Hindlimb muscle (tissue), 1 donor: ENCODE measurements at places on chromosomes 6 and 20. TPM values are rescaled to one million over a fixed set of nuclear protein-coding genes. Genes with fewer than 3 reads are reported as not detected.

- peak; percentile 87 for DNase-seq
Measured at GRCh38 chr6:53065266-53066076, at the start of gene FBXO9. Gene FBXO9, plus strand, starts transcription at chr6:53065404. Its CDS starts 386 bp downstream, at chr6:53065790.

DNA sequence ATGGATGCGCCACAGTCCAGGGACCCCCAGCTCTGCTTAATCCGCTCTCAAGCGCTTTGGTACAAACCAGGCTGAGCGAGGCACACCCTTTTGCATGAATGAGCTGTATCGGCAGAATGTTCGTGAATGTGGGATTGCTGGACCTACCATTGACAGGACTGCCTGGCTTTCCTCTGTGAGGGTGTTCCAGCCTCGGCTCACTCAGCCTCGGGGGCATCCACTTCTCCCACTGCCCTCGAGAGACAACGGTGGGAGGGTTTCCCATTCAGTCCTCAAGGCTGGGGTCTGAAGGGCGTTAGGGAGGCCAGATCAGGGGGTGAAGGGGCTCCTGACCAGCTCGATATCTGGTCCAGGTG lies 17.4 kb downstream of the MDFI start:
- no peak for DNase-seq

GRCh38 chr6:53734473-53735299 lies 60.1 kb upstream of the LRRC1 start:
- DNase-seq: no peak

GRCh38 chr6:157187182-157188083 lies 135.9 kb downstream of the TMEM242 start:
- peak; percentile 55 for DNase-seq

DNA sequence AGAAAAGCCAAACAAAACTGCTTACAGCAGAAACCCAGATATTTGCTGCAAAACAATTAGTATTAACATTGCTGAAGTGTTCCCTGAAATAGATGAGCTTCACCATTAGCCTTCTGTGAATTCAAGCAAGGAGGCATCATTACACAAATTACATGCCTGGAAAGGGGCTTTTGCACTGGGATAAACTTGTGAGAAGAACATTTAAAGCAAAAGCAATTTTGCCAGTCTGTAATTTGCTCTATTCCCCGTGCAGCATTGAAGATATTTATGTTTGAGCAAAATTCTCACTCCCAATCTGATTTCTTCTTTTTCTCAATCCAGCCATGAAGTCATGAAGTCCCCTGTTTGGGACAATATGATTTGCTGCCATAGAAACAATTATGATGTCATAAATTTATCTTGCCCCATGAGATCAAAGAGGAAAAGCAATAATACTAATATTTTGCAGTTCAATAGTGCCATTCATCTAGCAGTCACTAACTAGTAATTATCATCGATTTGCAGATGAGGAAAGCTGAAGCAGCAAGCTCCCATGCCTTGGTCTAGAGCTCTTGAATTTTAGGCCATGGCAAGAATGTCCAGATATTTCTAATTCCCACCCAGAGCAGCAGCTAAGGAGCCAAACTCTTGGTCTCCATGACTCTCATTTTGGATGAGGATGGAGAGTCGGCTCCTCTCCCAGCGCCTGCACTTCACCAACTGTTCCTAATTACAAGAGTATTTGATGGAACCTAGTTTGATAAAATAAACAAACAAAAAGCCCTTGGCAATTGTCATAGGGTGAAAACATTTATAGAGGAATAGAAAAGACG lies 49.5 kb upstream of the CCN6 start:
- DNase-seq: peak; percentile 71

- no peak for DNase-seq
Measured at GRCh38 chr20:4697831-4698221, 23.9 kb upstream of the PRND start.

- DNase-seq: no peak
Measured at GRCh38 chr6:143513410-143513809, 1.9 kb upstream of the FUCA2 start.

DNA sequence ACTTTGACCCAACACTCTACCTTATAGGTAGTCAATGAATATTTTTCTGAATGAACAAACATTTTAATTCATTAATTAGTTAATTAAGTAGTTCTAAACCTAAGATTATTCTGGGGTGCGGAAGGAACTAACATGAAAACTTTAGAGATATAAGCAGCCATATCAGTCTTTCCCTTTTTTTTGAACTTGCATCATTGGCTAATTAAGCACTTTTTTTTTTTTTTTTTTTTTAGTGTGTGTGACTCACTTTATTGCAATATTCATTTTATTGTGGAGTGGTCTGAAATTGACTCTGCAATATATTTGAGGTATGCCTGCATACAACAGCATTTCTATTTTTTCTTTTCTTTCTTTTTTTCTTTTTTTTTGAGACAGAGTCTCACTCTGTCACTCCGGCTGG lies 21.8 kb upstream of the AMD1 start:
- no peak for DNase-seq

DNA sequence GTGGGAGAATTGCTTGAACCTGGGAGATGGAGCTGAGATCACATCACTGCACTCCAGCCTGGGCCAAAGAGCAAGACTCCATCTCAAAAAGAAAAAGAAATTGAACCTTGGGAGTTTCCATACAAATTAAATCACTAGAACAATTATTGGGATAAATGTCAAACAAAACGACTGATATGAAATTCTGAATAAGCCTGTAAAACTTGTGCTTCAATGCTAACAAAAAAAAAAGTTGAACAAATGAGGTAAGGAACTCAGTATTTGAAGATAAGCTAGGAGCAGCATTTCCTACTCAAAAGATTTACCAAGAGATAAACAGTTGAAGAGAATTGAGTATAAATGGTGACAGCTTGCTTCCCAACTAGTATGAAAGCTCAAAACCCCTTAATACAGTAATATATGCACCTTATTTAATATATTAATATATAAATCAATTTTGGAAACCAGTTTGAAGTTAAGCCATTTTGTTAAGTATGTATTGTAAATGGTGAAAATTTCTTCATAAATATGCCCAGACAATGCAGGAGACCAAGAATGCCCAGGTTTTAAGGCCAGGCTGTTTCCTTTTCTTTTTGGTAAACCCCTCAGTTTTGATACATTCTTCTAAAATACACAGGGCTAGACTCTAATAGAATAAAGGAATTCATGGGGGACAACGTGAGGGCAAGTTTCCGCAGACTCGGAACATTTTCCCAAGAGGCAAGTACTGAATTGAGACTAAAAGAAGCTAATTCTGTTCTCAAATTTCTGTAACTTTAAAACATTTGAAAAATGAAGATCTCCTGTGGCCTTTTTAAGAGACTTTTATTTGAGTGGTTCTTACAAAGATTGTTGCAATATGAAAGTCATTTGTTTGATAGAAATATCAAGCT lies 3.9 kb downstream of the ROMO1 start:
- DNase-seq: no peak

- no peak for DNase-seq
Measured at GRCh38 chr6:165692106-165692653, 29.1 kb upstream of the PDE10A start.

DNA sequence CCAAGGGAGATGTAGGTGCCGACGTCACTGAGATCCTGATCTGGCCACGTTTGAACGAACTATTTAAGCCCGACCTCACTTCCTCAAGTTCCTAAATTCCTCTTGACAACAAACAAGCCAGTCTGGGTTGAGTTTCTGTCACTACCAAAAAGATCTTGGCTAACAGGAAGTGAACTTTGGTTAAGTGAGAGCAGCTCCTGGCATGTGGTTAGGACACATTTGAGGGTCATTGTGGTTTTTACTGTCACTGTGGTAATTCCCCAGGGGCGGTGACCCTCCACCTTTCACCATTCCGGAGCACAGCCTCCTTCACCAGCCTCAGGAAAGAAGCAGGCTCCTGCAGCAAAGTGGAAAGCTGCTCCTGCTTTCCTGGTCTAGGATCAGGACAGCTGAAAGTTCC lies 43.1 kb upstream of the ZNF831 start:
- DNase-seq: no peak

- no peak for DNase-seq
Measured at GRCh38 chr20:51036226-51036625, 13.3 kb upstream of the KCNG1 start.

- no peak for DNase-seq
Measured at GRCh38 chr6:139856562-139856961, 482.1 kb upstream of the CITED2 start.

- DNase-seq: no peak
Measured at GRCh38 chr6:138965971-138966370, 22.1 kb downstream of the REPS1 start.

DNA sequence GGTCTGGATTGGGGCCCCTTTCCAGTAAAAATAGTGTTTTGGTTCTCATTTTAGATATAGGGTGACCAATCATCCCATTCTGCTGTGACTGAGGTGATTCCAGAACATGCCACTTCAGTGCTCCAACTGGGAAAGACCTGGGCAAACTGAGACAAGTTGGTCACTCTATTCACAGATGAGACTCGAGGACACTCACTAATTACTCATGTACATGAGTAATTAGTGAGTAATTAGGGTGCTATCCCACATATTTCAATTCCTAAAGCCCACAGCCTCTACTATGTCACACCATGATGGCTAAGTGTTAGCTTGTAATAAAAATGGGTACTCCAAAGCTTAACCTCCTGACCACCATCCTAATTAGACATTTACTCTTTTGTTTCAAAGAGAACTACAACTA lies 86.0 kb downstream of the CBLN4 start:
- DNase-seq: no peak

The GUCA1A gene
- polyA plus RNA-seq: not detected

The RIMS1 gene
- 0.40 TPM for polyA plus RNA-seq

The SPEF1 gene
- not detected for polyA plus RNA-seq

The TPBG gene
- polyA plus RNA-seq: 11.2 TPM
